ENCODE measurements at places on chromosomes 12 and 14. TPM values are rescaled to one million over a fixed set of nuclear protein-coding genes. Genes with fewer than 3 reads are reported as not detected.

GRCh38 chr12:20508359-20508758 lies 140.0 kb downstream of the PDE3A start:
- H3K27me3 ChIP-seq = no peaks in the 10 kb centered on the region
- no peaks in the 10 kb centered on the region for H3K4me1 ChIP-seq
- DNase-seq = no peak
- no peaks in the 10 kb centered on the region for H3K36me3 ChIP-seq
- no peak overlapping the region for H3K27ac ChIP-seq

- H3K27me3 ChIP-seq = no peaks in the 10 kb centered on the region
- H3K36me3 ChIP-seq = no peaks in the 10 kb centered on the region
- no peak overlapping the region for H3K4me3 ChIP-seq
- H3K27ac ChIP-seq = peak overlapping the region; percentile 11
Measured at GRCh38 chr14:54337314-54337713, 59.5 kb upstream of the CDKN3 start.

GRCh38 chr12:98870504-98870903 lies 225.4 kb downstream of the APAF1 start:
- no peak overlapping the region for H3K27ac ChIP-seq
- no peaks in the 10 kb centered on the region for H3K36me3 ChIP-seq
- DNase-seq = no peak
- no peaks in the 10 kb centered on the region for H3K4me1 ChIP-seq
- peaks cover 72% of the 10 kb centered on the region for H3K27me3 ChIP-seq
- H3K4me3 ChIP-seq = no peak overlapping the region

GRCh38 chr12:113030875-113031525 lies 25.5 kb upstream of the DTX1 start:
- no peaks in the 10 kb centered on the region for H3K27me3 ChIP-seq
- no peak overlapping the region for H3K27ac ChIP-seq
- DNase-seq = peak; percentile 82

DNA sequence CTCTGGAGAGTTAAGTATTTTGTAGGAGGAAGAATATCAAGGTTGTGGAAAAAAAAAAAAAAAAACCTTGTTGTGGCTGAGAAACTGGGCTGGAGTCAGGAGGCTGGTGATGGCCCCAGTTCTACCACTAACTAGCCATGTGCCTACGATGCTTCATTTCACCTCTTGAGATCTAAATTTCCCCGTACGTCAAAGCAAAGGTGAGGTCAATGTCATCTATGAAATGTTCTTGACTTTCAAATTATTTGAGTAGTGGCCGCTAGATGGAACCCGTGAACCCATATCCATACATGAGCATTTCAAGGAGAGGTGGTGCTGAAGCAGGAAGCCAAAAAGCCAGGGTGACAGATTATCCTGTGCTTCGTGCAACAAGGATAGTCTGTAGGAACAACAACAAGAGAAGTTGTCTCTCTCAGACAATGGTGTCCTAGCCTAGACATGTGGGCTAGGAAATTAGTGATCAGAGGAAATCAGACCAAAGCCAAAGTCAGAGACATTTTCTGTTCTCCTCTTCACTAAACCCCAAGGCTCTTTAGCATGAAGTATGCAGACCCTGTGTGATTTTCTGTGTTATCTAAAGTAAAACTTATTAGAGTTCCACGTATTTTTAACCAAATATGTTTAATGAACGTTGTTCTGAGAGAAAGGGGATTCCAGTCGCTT lies 95.5 kb upstream of the ETV6 start:
- peak; percentile 56 for DNase-seq
- H3K4me3 ChIP-seq = no peak overlapping the region
- no peaks in the 10 kb centered on the region for H3K36me3 ChIP-seq
- H3K27ac ChIP-seq = no peak overlapping the region

KERA gene
- not detected for total RNA-seq

All from HCT116 (cell line).